ENCODE measurements at places on chromosomes 13 and 19.

DNA sequence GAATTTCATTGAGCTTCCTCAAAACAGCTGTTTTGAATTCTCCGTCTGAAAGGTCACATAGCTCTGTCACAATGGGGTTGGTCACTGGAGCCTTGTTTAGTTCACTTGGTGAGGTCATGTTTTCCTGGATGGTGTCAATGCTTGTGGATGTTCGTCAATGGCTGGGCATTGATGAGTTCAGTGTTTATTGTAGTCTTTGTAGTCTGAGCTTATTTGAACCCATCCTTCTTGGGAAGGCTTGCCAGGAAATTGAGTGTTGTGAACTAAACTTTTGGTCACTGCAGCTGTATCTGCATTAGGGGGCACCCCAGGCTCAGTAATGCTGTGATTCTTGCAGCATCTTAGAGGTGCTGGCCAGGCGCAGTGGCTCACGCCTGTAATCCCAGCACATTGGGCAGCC lies 22.0 kb downstream of the BLOC1S3 start:
- DNase-seq: no peak

- DNase-seq: no peak
These were observed 738 bp downstream of the DMWD start for GRCh38 chr19:45791744-45792469.

DNA sequence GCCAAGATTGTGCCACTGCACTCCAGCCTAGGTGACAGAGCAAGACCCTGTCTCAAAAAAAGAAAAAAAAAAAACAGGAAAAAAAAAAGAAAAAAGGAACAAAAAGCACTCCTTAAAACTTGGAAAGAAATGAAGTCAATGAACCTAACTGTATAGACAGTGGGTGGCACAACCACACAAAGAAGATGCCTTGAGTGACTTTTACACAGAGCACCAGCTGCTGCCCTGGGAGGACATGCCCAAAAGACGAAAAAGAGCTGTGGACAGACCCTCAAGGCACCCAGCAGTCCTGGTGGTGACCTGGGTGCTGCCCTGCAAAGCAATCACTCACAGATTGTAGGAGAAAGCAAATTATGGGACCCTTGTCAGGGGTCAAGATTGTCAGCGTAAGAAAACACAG lies 5.9 kb upstream of the LAMP1 start:
- no peak for DNase-seq

GRCh38 chr13:28442839-28443238 lies 52.1 kb downstream of the FLT1 start:
- DNase-seq: no peak

GRCh38 chr19:44685877-44686276 lies 13.1 kb upstream of the CEACAM16 start:
- no peak for DNase-seq

DNA sequence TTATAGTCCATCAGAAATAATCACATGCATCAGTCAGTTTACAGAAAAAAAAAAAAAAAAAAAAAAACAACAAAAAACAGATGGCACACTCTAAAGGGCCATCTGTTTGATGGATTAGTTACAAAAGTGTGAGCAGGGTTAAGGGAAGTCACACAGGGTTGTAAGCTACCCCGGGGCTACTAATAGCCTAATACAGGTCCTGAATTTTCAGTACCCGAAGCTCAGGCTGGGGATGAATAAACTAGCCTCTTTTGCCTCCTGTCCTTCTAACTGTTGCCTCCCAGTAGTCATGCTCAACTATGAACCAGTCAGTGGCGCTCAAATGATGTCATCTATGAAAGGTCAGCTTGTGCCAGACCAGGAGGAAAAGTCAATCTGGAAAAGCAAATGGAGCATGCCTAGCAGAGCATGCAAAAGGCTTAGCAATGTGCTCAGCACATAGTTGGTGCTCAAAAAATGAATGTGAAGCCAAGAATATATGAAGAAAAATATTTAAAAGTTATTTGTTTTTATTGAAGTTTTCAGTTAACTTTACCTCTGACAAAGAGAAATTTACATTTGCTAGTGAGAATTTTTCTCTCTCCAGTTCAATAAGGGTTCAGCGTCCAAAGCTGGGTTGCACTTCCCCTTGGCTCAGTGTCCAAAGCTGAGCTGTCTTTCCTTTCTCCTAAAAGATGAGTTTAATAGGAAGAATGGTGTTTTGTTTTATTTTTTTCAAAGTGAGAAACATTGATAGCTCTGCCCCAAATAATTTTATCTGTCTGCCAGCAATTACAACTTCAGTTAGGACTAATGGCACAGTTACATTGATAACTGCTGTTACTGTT lies 30.8 kb upstream of the LRCH1 start:
- peak; percentile 44 for DNase-seq

- no peak for DNase-seq
These were observed 190.1 kb downstream of the KLF5 start for GRCh38 chr13:73248711-73249580.

DNA sequence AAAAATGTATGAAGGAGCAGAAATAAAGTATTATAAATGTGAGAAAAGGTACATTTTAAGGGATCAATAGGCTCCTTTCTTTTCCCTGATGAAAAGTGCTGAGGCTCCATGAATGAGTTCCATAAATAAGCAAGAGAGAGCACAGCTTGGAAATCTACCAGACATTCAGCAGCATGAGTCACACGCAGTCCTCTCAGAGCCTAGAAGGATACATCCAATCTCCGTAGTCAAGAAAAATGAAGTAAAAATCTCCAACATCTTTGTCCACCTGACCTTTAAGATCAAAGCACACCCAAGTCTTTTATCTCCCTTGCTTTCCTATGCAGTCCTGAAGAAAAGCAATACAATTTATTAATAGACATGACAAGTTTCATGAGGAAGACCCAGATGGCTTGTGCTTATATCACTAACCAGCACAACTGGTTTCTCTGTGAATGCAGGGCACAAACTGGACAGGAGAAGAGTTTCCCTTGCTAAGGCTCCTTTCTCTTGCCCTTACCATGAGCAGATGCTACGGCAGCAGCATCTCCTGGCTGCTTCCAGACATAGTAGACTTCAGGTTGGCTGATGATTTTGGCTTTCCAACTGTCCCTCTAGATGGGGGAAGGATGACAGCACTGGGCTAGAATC lies 730.8 kb downstream of the EFNB2 start:
- DNase-seq: no peak

DNA sequence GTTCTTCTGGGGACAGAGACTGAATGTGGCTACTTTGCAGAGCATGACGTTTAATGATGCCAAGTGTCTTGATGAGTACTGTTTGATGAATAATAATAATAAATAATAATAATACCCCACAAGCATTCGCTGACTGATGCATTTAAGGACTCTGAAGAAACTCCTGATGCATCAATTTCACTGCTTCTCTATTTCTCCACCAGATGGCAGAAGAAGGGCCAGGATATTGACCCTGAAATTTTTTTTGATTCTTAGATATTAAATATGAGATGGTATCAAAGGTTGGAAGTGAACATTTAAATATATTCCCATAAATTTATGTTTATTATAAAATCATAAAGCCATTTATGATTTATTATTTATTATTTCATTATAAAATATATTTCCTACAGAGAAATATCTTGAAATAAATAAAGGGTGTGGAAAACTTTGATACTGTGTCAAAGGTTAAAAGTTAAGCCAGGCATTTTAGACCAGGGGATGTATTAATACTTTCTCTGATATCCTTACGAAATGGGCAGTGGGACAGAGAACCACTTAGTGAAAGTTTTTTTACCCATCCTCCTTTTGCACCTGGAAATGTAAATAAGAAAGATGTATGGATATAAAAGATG lies 170.9 kb downstream of the LACC1 start:
- peak; percentile 24 for DNase-seq

GRCh38 chr19:49727217-49728030 lies 35.7 kb downstream of the TSKS start:
- DNase-seq: no peak

DNA sequence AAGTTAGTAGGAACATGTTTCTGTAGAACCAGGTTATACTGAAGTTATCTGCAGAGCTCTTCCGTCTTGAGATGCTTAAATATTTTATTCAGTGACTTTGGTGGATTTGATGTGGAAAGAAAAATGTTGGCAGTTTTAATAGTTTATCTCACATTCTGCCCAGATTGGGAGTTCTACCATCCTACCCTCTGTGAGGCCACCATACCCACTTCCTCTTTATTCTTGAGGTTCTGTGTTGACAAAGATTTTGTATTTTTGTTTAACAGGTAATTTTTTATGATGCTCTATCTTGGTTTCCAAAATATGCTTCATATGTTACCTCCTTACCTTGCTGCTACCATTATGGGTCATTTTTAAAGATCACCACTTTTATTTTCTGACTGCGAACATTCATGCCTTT lies 156.2 kb upstream of the ATXN8OS start:
- DNase-seq: no peak

DNA sequence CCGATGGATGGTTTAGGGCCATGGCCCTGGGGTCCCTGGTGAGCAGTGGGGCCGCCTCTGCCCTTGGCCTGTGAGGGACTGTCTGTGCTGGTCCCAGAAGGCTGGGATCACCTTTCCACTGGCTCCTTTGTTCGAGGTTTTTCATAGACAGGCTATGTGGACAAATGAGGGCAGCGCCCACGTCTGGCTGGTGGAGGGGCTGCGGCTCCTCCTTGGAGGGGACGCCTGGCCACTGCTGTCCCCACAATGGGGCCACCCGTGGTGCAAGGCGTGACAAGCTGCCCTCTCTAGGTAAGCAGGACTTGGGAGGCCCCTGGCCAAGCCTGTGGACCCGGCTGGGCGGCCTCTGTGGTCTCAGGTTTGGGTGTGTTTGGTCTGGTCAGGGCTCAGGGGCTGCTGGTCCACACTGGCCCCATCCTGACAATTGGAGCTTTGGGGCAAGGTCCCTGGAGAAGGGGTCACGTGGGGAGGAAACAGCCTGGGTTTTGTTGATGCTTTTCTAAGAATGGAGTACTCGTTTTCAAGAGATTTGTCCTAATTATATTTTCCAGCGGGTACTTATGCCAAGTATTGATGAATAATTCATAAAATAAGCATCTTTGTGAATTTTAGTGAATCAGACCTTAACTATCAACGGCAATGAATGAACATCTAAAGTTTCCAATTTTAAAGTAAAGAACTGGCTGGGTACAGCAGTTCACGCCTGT lies 33.3 kb downstream of the MCF2L start:
- peak; percentile 48 for DNase-seq

GRCh38 chr19:48501494-48502349 lies 9.9 kb downstream of the LMTK3 start:
- DNase-seq: no peak

All from NCI-H524 (cell line).